ENCODE measurements at places on chromosomes 2 and 18.

DNA sequence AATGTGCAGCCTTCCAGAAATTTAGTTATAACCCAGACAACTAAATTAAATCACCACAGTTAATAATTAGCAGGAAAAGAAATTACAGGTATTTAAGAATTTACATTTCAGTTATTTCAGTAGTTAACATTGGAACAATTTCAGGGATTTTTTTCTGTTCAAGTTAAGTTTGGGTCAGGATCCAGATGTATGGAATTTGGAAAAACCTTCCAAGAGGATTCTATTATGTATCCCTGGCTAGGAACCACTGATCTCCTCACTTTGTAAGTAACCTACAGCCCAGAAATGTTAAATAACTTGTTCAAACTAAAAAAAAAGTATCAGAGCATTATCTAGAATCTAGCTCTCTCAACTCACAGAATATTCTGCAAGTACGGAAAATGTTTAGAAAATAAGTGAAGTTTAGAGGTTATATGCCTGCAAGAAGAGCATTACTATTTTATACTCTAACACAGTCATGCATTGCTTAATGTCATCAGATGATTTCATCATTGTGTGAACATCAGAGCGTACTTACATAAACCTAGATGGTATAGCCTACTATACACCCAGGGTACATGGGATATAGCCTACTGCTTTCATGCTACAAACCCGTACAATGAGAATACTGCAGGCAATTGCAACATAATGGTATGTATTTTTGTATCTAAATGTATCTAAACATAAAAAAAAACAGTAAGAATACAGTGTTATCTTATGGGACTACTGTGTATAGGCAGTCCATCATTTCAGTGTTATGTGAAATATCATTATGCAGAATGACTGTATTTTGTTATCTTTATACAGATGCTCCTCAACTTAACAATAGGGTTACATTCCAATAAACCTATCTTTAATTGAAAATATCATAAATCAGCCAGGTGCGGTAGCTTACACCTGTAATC is 6.1 kb downstream of the NCKAP1 start:
- no peak for DNase-seq

GRCh38 chr2:43226558-43226954 is at the start of gene ZFP36L2:
Gene ZFP36L2 (minus strand): TSS chr2:43226606. CDS start chr2:43226315, 291 bp downstream.
- peak; percentile 98 for DNase-seq

GRCh38 chr2:217886720-217887309 is 116.0 kb downstream of the TNS1 start:
- peak; percentile 73 for DNase-seq

GRCh38 chr2:173049831-173050230 is 25.8 kb upstream of the MAP3K20 start:
- DNase-seq: no peak

- no peak for DNase-seq
These were observed 287.5 kb upstream of the CRIM1 start for GRCh38 chr2:36068086-36068485.

DNA sequence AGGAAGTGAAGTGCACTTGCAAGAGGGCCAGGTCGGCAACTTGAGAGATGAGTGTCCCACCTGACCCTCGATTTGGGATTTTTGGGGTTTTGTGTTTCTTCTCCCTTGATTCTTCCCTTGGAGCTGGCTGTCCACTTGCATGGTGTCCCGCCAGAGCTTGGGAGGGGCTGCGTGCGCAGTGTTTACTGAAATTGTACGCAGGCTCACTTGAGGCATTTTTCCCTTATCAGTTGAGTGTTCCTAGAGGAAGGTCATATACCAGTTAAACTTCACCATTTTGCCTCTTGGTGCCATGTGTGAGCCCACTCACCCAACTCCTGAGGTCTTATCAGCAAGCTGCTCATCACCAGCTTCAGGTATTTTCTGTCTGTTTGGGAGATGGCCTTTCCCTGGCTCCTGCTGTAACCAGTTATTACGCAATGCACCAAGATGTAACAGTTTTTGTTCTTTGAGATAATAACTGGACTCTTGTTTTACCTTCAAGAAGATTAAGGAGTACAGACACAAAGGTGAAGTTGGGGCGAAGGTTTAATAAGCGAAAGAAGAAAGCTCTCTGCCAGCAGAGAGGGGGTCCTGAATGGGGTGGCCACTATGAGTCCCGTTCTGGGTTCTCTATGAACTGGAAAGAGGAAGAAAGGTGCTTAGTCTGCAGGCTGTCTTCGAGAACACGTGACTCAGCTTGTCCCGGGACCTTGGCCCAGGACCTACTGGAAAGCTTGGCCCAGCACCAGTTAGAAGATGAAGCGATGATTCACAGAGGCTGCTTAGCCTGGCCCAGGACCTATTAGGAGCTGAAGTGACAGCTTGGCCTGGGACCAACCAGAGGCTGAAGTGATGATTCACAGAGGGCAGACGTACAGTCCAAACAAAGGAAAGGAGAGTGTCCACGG is 21.5 kb upstream of the TXNL4A start:
- DNase-seq: peak; percentile 47

- DNase-seq: no peak
These were observed 30.6 kb upstream of the EPC2 start for GRCh38 chr2:148614014-148614321.

GRCh38 chr2:73640511-73640911 is 1.7 kb downstream of the NAT8 start:
- no peak for DNase-seq

DNA sequence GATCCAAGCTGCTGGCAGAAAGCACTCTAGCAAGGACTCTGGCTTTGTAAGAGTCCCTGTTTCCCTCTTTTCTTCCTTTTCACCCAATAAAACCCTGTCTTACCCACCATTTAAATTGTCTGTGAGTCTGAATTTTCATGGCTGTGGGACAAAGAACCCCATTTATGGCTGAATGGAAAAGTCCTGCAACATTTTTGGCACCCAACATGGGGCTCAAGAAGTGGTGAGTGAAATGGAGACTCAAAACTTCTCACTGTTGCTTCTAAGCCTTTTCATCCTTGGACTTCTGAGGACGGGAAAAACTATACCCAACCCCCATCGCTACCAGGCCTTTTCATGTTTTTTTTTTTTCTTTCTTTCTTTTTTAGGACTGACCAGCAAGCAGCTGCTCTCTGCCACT is 329.5 kb upstream of the CWC22 start:
- no peak for DNase-seq

GRCh38 chr2:102657770-102658169 is 38.4 kb downstream of the SLC9A2 start:
- no peak for DNase-seq

DNA sequence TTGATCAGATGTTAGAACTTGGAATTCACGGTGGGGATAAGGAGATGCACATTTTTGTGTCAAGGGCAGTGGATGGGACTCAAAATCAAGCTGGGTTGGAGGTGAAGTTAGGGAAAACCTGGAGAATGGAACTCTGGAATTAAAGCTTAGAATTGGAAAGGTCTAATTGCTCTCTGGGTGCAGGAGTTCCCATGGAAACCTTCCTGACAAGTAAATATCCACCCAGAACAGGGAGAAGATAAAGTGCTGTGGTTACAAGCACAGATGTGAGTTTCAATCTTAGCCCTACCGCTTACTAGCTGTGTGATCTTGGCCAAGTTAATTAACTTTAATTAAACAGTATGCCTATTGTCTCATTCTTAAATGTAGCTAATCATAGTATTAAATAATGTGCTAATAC is 71.3 kb upstream of the TCF7L1 start:
- DNase-seq: no peak

DNA sequence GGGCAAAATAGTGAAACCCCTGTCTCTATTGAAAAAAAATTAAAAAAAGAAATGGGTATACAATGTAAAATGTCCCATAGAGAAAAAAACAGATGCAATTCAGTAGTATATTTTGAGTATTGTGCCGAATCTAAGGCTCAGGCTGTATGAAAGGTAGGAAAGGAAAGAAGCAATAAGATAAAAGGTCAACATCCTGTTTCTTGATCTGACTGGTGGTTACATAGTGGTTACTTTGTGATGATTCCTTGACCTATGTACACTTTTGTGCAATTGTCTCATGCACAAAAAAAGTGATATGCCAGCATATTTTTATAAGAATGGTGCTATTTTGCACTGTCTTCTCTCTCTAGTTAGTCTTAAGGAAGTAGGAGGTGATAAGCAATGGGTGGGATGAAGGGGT is 1333.7 kb upstream of the TMEFF2 start:
- no peak for DNase-seq

- peak; percentile 25 for DNase-seq
These were observed 557.9 kb downstream of the CCDC85A start for GRCh38 chr2:56741601-56742102.

- no peak for DNase-seq
These were observed 17.7 kb downstream of the SLC66A2 start for GRCh38 chr18:79933765-79934164.

- no peak for DNase-seq
These were observed 79.5 kb downstream of the ARMC9 start for GRCh38 chr2:231277962-231278361.

DNA sequence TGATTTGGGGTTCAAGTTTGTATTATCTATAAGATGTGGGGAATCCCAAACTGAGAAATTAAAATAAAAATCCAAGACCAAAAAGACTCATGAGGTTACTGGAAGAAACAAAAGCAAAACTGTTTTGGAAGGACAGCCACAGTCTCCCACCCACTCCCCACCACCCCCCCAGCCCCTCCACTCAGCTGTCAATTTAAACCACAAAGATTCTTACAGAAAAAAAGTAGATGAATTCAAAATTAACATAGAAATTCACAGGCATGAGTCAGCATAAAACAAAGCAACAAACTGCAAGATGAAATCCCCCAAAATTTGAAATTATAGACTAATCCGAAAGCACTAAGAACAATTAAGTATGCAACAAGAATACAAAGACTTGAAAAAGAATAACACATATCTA is 12.1 kb downstream of the MAP4K3 start:
- no peak for DNase-seq

GRCh38 chr2:38409156-38410102 is 32.4 kb upstream of the ATL2 start:
- no peak for DNase-seq

DNA sequence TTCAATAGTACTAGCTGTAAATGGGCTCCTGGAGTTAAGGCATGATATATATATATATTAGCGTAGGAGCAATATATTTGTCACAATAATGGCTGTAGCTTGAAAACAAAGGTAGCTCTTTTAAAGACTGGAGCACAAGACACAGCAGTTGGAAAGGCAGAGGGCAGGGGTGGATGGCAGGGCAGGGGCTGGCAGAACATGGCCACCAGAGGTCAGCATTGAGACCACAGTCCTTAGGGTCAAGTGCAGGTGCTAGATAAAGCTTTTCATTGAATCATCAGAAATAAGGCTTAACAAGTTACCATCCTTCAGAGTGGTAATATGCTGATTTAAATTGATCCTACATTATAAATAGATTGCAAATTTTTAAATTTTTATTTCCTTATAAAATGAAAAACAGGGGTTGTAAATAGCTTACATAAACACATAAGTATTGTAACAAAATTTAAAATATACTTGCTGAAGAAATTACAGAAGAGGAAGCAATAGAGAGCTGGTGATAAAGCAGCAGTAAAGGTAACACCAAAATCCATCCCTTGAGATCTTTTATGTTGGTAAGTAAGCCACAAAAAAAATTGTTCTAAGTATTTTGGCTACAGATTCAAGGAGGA is 161.2 kb upstream of the PIEZO2 start:
- no peak for DNase-seq

DNA sequence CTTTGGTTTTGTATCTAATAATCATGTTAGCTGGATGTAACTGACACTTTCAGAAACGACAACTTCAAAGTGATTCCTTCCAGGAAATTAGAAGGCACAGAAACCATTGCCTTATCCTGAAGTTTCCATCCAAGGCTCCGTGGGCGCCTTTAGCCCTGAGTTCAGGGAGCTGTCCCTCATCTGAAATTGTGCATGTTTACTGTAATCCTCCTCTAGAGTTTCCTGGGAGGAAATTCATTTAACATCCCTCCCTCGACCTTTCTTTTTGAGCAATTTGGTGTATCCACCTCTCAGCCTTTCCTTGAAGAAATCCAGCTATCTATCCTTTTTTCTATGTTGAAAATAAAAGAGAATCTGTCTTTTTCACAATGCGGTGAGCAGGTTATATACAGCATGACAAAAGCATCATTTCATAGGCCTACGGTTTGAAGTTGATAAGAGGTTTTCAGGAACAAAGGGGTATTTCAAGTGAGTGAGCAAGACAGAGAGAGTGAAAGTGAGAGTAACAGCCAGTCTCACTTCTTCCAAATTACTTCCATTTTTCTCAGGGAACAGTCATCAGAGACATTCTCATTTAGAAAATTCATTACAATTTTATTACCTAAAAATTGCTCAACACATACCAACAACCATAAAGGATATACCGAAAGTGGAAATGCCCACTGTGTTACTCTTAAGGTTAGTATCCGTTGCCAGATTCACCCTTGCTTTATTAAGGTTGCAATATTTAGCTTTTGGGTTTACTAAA is 167.3 kb downstream of the MREG start:
- no peak for DNase-seq

DNA sequence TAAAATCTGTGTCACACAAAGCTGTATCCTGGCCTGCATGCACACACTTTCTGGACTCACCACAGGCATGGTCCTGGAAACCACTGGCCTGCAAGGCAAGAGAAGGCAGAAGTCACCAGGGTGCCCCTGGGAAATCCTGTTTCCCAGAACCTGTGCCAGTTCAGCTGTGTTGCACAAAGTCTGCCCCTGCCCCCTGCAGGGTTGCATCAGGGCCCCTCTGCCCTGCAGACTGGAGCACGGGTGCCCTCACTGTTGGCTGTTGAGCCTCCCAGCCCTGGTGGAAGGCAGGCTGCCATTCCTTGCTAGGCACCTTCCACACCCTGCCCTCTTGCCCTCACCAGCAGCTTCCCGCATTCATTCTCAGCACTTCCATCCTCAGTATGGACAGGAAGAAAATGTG is 18.0 kb upstream of the TUBB6 start:
- DNase-seq: no peak

- no peak for DNase-seq
These were observed 73.5 kb downstream of the ROCK2 start for GRCh38 chr2:11270891-11271290.

- no peak for DNase-seq
These were observed 10.5 kb upstream of the B3GNT7 start for GRCh38 chr2:231384970-231385369.

GRCh38 chr2:160434254-160434948 is 59.2 kb downstream of the RBMS1 start:
- DNase-seq: no peak

GRCh38 chr2:225069966-225070365 is 27.7 kb upstream of the DOCK10 start:
- no peak for DNase-seq

- no peak for DNase-seq
These were observed 305.2 kb upstream of the UBE2E3 start for GRCh38 chr2:180675170-180675569.
